ENCODE measurements at places on chromosomes 2 and 18.

GRCh38 chr2:165778653-165779451 is 15.2 kb downstream of the GALNT3 start:
- no peak for DNase-seq

- DNase-seq, result no peak
Measured at GRCh38 chr2:53969285-53969967, 1.4 kb downstream of the PSME4 start.

DNA sequence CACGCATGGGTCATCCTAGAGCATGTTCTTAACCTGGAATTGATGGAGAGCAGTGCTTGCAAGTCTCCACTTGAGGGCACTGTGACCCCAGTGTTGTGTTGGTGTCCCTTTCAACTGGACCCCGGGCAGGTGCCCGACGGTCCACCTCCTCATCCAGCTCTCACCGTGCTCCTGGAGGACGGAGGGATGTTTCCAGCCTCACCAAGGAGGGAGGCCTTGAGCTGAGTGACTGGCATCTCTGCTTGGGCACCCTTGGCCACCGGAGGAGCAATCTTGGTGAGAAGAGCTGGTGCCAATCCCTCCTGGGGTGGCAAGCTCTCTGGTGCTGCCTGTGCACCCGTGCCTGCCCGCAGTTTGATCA is 45.4 kb upstream of the ASB18 start:
- DNase-seq, result no peak

GRCh38 chr2:235000426-235001236 is 48.8 kb downstream of the SH3BP4 start:
- no peak for DNase-seq

DNA sequence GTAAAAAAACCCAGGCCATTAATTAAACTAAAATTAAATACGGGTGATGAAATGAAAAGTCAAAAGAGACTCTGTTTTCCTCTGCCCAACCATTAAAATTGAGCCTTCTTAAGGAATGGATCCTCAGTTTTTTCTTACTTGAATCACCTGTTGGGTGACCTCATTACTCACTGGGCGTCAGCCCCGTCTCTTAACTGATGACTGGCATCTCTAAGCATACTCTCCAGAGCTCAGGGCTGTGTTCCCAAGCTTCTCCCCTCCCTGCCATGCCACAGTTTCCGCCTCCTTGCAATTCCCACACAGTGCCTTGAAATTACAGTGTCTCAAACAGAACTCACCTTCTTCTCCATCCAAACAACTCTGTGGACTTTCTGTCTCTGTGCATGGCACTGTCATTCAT is 421.1 kb upstream of the CELF4 start:
- no peak for DNase-seq

DNA sequence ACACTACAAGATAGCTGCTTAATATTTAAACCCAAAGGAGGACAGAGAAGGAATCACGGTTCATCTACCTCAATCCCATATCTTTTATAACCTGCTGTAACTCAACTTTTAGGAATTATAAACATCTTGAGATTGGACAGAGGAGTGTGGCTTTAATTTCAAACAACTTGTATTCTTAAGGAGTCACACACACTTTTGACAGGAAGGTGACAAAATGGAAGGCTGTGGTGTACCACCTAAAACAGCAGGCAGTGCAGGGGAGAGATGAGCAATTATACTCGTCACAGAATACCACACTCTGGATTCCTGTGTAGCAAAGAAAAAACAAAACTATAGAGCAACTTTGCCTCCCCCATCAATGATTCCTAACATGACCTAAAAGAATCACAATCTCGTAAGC is 194.8 kb downstream of the ZEB2 start:
- DNase-seq, result peak; percentile 30

DNA sequence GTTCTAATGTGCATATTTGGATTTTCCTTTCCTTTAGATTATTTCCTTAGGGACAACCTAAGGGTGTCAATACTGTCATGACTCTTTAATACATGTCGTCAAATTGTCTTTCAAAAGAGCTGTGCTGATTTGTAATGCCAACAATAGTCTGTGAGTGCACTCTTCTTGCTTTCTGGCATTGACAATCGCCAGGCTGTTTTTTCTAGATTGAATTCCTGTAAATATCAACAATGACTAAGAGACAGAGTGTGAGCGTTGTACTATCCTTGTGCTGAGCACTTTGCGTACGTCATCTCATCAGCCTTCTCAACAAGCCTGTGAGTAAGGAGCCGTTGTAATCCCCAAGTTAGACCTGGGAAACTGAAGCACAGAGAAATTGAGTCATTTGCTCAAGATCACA is 96.0 kb downstream of the ACOXL start:
- DNase-seq, result no peak

DNA sequence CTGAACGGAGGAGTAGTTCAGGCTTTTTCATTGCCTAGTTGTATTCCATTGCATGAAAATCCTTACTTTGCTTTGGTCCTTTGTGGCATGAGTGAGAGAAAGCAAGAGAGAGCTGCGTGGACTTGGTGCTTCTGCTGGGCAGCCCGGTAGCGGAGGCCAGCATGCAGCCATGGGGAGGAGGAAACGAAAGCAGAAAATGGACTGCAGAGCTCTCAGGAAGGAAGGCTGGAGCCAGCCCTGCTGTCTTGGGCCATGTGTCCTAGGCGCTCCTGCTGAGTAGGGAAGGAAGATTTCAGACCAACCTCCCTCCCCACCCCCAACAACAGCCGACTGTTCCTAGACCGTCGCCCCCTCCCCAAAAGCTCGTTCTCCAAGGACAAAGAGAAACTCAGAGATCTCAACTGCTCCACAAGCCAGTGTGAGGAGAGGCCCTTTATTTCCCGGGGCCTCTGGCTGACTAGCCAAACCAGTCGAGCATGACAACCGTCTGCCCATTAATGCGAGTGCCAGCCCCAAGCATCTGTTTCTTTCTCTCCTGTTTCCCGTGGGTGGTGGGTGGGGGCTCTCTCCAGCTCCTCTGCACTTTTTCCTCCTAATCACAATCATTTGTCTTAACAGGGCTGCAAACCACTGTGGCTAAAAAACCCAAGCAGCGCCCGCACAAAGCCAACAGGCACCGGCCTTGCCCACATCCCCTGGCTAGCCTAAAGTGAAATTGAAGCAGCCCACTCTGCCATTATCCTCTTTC is 66.8 kb upstream of the FZD7 start:
- no peak for DNase-seq

GRCh38 chr2:172092716-172093415 is 7.6 kb downstream of the DLX1 start:
- DNase-seq, result no peak

GRCh38 chr2:109402980-109403840 is 210.6 kb downstream of the SEPTIN10 start:
- DNase-seq, result no peak

GRCh38 chr18:79864006-79864725 is 66.4 kb downstream of the KCNG2 start:
- DNase-seq, result no peak
